ENCODE measurements at places on chromosomes 16 and 17.
A peak's percentile ranks its signal among the peaks of the same experiment; 100 is the strongest.

- DNase-seq = no peak
Measured at GRCh38 chr16:86492267-86492960, 17.9 kb upstream of the FOXF1 start.

GRCh38 chr17:61904094-61904710 lies 23.6 kb downstream of the INTS2 start:
- no peak for DNase-seq

DNA sequence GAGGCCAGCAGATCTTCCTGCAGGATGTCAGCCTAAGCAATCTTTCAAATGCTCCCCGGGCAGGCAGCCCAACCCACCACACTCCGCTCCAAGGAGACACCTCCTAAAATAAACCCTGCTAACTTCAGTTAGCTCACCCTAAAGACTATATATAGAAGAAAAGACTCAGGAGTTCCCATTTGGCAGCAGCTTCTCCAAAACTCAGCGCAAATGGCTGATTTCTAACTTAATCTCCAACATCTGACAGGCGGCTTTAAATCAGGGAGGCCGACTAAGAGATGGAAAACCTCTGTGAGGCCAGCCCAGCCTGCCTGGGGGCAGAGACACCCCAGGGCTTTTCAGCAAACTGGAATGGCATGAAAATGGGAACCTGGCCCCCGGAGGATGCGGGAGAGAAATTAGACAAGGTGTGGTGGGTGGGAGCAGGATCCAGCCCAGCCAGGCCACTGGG lies 91.6 kb downstream of the XYLT1 start:
- DNase-seq = no peak

- DNase-seq = no peak
Measured at GRCh38 chr16:830871-831570, 30.5 kb upstream of the GNG13 start.

GRCh38 chr16:89588413-89589109 lies 13.0 kb downstream of the CPNE7 start:
- DNase-seq = no peak

GRCh38 chr16:75000481-75001081 lies 1.8 kb downstream of the ZNRF1 start:
- no peak for DNase-seq

- no peak for DNase-seq
Measured at GRCh38 chr16:3836641-3837040, 43.9 kb downstream of the CREBBP start.

- no peak for DNase-seq
Measured at GRCh38 chr17:21388066-21388465, 11.9 kb downstream of the KCNJ12 start.

DNA sequence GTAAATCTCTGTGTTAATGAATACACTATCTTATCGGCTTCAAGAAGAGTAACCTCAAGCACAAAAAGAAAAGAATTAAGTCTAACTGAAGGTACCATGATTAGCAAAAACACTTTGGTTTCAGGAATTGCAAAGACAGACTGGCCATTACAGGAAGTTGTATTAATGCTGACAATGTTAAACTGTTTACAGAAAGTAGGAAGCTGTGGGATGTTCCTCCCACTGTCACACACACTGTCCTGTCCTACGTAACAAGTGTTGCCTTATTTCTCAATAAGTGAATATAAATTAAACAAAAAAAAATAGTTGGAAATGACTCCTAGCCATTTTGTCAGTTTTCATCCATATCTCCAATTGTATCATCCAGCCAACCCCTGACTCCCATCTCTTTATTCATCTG lies 8.6 kb downstream of the GNA13 start:
- no peak for DNase-seq

DNA sequence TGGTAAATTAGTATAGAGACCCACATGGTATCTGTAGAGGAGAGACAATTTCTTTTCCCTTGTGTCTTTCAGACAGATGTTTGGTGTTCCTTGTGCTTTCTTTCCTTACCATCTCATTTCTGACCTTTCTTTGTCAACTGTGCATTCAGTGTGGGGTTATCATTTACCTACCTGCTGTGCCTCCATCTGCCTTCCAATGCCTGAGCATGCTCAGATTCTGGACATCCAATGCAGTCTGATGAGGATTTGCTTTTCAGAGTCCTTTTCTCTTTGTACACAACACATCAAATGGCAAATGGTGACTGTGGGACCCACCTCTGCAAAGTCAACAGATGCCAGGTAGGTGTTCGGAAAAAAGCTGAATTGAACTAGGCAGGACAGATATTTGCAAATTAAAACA lies 364.8 kb downstream of the CA10 start:
- no peak for DNase-seq

DNA sequence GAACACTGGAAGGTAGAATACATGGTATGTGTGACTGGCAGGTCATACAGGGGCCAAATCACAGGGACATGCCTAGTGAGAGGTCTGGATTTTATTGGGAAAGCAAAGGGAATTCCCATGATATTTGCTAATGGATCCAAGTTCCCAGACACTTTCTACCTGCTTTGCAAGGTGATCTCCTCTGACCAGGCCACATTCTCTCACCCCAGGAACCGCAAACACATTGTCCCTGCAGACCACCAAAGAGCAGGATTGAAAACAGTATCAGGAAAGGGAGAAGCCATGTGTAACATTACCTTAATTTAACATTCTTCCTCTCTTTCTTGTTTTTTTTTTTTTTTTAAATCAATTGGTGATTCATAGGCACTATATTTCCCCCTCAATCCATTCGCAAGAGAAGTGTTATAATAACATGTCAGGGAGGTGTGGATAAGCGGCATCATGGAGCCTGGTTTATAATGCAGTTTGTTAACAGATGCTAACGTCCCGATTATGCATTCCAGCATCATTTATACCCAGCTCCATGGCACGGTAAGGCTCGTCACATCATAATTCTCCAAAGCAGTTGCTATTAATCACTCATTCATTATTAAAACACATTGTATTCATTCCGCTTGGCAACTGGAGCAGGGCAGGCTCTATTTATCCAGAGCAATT lies 155.1 kb upstream of the CCL2 start:
- DNase-seq = no peak

- peak; percentile 53 for DNase-seq
Measured at GRCh38 chr17:81090361-81091136, 55.6 kb downstream of the BAIAP2 start.

DNA sequence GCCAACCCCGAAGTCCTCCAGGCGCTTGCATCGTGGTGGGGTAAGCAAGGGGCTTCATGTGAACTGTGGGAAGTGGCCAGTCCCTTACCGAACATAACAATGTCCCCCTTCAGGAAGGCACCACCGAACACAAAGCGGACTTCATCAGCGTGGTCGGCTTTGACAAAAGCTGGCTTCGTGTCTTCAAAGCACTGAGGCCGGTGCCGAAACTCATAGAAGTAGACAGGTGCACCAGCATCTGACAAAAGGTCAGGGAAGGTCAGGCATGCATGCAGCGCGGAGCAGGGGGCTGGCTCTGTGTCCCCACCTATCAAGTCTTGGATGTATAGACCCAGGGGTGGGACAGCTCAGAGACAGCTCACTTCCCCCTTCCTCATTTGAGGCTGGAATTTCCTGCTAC lies 16.6 kb upstream of the CES1 start:
- DNase-seq = no peak

DNA sequence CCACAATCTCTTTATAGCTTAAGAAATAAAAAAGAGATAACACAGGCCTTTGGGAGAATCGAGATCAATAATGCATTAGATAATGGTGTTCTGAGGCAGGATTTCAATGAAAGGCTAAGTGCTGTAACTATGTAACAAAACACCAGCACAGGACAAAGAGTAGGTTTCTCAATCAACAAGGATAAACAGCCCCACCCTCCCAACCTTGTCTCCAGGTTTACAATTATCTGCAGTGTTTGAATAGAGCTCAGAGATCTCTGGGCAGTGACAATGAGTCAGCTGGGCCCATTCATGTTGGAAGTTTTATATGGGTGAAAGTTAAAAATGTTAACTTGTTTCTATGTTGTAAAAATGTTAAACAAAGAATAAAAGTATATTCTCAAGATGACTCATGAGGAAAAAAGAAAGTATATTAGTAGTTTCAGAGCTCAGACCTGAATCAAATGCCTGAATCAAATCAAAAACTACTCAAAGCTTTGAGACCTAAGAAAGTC lies 17.0 kb upstream of the KRT20 start:
- DNase-seq = no peak

- DNase-seq = no peak
Measured at GRCh38 chr16:21056396-21056795, 94.2 kb downstream of the DNAH3 start.

GRCh38 chr16:22267764-22268163 lies 29.4 kb upstream of the POLR3E start:
- DNase-seq = no peak

DNA sequence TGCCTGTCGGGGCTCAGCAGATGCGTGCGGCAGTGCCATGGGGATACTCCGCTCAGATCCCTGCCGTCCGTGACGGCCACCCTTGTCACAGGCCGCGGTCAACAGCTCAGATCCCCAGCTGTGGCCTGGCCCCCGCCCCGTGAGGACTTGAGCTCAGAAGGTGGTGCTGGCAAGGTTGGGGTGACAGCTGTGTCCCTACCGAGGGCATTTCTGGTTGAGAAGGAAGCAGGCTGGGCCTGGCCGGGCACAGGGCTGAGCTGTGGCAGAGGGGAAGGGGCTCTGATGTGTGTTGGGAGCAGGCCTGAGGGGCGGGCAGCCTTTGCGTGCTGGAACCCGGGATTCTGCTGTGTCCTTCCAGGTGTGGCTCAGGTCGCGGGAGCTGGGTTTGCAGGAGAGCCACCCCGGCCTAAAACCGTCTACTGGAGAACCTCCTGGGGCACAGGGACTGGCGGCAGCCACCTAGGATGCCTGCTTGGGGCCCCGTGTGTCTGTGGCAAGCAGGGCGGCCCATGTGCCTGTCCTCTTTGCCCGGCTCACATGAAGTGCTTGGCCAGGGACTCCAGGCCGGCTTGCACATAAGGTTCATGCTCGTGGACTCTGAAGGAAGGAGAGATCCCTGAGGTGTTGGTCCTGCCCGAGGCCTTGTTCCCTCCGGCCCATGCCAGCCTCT lies 5.1 kb downstream of the UBE2I start:
- no peak for DNase-seq

- no peak for DNase-seq
Measured at GRCh38 chr17:3761036-3761917, 37.6 kb downstream of the HASPIN start.

GRCh38 chr17:13378361-13378760 lies 223.4 kb downstream of the HS3ST3A1 start:
- no peak for DNase-seq

DNA sequence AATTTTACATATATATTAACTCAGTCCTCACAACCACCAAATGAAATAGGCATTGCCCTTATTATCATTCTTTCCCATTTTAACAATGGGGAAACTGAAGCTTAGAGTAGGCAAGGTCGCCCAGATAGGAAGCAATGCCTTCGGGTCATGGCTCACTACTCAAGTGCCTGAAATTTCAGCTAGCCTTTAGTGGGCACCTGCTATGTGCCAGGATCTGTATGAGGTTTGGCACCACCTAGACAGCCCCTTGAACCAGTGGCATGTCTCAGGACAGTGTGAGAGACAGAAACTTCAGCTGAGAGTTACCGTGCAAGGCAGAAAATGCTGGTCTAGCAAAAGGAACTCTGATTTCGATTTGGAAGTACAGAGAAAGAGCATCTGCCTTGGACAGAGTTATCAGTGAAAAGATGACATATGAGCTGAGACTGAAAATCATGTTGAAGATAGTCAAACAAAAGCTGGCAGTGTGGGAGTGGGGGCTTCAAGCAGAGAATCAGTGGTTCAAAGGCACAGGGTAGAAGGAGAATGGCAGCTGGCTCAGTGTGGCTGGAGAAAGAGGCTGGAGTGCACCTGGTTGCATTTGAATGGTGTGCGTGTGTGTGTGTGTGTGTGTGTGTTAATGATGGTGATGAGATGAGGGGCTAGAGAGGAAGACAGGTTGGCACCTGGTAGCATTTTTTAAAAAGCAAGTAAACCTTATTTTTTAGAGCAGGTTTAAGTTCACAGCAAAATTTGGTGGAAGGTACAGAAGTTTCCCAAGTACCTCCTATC lies 29.1 kb downstream of the CDH13 start:
- no peak for DNase-seq

DNA sequence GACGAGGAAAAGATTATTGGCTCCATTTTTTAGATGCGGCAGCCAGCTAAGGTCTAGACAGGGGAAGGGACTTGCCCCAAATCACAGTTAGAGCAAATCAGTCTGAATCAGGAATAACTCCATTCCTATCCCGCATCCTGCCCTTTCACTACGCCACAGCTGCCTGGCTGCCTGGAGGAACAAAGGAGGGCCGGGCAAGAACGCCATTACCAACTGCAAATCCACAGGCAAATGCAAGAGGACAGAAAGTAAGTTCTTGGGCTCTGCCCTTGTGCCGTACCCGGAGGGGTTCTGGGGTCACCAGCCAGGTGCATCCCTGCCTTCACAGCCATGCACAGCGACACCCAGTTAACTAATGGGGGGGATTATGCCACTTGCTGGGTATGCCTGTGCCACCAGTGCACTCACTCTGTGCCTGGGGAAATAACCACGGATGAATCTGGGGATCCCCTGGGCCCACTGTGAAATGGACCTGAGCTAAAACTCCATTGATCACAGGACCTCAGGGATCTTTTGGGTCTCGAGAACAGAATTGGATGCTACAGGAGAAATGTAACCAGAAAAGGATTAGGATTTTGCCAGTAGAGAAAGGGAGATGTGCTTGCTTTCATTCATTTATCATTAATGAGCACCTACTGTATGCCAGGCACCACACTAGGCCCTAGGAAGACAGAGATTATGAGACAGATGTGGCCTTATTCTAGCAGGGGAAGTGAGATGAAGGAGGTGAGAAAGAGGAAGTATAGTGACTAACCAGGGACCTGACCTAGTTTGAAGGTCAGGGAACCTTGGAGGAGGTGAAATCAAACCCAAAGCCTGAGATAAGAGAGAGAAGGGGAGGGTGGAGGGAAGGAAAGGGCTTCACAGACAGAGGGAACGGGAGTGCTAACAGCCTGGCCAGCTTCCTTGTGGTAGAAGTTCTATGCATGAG lies 17.7 kb downstream of the BCL7C start:
- no peak for DNase-seq

DNA sequence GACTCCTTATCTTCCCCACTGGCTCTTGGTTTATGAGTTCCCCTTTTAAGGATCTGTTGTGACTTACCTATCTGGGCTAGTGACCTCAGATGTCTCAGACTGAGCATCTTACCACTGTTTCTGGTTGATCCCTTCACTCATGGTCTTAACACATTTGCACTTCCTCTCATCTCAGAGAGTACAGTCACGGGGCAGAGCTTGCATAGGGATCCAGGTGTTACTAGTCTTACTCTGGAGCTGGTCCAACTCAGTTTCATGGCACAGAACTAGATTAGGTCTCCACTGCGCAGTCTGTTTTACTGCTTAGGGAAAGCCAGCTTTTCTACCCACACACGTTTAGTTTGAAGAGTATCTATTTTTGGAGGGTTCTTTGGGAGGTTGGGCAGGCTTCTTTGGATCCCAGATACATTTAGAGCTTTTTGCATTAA lies 10.2 kb downstream of the GABARAPL2 start:
- DNase-seq = no peak

GRCh38 chr16:20956319-20956718 lies 55.7 kb downstream of the LYRM1 start:
- DNase-seq = no peak

GRCh38 chr16:6125483-6126259 lies 1028.1 kb upstream of the EEF2KMT start:
- DNase-seq = no peak

- no peak for DNase-seq
Measured at GRCh38 chr17:79187186-79187585, 112.6 kb downstream of the ENGASE start.

GRCh38 chr16:67939507-67940445 lies 3.1 kb upstream of the PSMB10 start:
- peak; percentile 48 for DNase-seq

Measured in tibial nerve (tissue), 4 donors.